Vagina (tissue), 2 donors: ENCODE measurements at places on chromosomes 16 and 17.

- no peak for DNase-seq
Observed at GRCh38 chr16:49472598-49472997, 99.0 kb downstream of the C16orf78 start.

DNA sequence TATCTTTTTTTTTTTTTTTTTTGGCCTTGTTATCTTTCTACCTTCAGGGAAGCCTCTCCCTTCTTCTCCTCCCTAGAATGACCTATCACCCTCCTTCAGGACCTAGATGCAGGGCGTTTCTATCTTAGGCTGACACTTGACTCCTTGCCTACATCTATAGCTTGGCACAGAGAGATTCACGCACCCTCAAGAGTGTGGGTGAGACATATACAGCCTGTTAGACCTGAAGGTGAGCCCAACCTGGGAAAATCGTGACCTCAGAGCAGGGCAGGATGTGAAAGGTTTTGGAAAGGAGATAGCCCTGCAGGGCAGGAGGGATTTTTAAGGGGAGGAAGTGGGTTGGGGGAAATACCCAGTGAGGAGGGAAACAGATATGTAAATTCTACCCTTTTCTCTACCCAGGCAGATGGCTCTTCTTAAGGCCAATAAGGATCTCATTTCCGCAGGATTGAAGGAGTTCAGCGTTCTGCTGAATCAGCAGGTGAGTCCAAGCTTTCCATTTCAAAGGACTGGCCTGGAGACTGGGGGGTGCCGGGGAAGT is at the start of gene AHSP:
Gene AHSP, plus strand, starts transcription at position 167 of the 541 bp plus-strand sequence. Its CDS starts 240 bp downstream, at position 407.
- no peak for DNase-seq

DNA sequence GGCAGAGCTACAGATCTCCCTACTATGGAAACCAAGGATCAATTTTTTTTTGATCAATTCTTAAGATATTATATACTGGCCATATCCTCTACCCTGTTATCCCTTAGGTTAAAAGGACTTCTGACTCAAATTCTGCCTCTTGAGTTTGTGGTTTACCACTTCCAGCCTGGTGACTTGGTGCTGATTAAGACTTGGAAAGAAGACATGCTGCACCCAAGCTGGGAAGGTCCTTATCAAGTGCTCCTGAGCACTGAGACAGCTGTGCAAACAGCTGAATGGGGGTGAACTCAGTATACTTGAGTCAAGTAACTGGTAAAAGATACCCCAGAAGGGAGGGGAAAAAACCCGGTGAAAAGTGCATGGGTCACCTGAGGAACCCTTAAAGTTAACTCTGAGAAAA is 20.5 kb upstream of the SPACA3 start:
- no peak for DNase-seq

DNA sequence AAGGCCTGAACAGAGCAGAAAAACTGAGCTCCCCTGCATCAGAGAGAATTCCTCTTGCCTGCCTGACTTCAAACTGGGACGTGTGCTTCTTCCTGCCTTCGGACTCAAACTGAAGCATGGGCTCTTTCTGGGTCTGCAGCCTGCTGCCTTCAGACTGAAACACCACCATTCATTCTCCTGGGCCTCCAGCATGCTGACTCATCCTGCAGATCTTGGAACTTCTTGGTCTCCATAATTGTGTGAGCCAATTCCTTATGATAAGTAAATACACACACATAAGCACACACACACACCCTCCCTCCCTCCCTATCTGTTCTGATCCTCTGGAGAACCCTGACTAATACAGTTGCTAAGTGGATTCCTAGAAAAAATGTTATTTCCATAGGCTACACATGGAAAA is 874.3 kb upstream of the EEF2KMT start:
- no peak for DNase-seq

- no peak for DNase-seq
Observed at GRCh38 chr17:17812211-17813054, 24.4 kb downstream of the SREBF1 start.

GRCh38 chr17:44871556-44871955 is 23.9 kb downstream of the HIGD1B start:
- DNase-seq = no peak

- DNase-seq = no peak
Observed at GRCh38 chr16:68448360-68448970, at the start of gene SMPD3. Gene SMPD3 (minus strand): TSS chr16:68448508. CDS start chr16:68372181, 76,327 bp downstream.

- DNase-seq = no peak
Observed at GRCh38 chr16:7843261-7843660, 510.6 kb downstream of the RBFOX1 start.

GRCh38 chr16:62665269-62665668 is 629.0 kb upstream of the CDH8 start:
- DNase-seq = no peak

DNA sequence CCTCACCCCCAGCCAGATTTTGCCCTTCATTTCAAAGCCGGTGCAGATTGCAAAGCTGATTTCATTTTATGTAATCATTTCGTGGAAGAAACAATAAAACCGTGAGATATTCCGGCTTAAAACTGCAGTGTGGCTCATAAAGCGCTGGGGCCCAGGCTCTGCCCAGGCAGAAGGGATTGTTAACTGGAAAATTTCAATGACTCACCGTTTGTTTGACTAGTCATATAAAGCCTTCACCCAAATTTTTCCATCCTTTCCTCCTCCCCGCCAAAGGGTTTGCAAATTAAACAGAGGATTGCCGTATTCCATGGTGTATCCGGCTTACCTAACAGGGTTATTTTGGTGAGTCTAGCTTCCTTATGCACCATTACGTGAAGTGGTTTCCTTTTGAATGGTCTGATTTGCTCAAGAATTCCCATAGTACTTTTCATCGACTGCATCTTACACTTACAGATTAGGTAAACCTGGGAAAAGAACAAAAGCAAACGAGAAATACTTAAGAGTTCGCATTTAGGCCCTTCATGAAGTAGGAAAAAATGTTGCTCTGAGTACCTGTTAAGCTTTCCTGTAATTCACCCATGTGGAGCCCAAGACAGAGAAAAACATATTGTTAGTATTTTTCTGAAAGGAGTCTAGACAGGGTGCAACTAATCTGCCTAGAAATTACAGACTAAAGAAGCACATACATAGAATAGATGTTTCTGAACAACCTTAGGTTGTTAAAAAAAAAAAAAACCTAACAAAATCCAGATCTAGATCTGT is 949 bp upstream of the GSPT1 start:
- DNase-seq = no peak

- no peak for DNase-seq
Observed at GRCh38 chr16:70725912-70726828, 40.3 kb upstream of the MTSS2 start.

DNA sequence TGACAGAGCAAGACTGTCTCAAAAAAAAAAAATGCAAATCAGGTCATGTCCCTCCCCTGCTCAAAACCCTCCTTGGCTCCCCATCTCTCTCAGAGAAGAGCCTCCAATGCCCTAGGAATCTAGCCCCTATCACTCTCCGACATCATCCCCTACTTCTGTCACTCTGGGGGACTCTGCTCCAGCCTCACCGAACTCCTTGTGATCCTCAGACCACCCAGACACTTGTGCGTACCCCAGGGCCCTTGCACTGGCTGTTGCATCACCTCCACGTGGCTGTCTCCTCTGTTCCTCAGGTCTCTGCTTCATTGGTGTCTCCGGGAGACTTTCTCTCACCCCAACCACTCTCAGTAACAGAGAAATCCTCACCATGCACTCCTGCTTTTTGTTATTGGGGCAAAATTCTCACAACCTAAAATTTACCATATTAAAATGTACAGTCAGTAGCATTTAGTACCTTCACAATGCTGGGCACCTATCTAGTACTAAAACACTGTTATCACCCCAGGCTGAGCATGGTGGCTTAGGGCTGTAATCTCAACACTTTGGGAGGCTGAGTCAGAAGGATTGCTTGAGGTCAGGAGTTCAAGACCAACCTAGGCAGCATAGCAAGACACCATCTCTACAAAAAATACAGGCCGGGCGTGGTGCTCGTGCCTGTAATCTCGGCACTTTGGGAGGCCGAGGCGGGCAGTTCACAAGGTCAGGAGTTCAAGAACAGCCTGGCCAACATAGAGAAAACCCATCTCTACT is 15.2 kb downstream of the PLA2G10 start:
- DNase-seq = no peak

DNA sequence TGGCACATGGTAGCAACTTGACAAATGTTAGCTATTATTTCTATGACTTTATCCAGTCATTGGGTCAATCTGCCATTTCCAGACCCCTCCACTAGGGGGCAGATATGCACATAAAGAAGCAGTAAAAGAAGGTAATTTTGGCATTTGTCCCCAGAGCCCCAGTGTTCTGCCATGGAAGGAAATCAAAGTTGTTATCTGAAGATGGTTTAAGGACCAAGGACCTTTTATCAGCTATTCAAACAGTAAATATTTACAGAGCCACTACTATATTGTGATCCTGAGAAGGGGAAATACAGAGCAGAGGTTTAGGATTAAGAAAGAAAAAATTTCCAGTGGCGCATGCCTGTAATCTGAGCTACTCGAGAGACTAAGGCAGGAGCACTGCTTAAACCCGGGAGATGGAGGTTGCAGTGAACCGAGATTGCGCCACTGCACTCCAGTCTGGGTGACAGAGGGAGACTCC is 20.0 kb downstream of the TRAF4 start:
- DNase-seq = no peak

DNA sequence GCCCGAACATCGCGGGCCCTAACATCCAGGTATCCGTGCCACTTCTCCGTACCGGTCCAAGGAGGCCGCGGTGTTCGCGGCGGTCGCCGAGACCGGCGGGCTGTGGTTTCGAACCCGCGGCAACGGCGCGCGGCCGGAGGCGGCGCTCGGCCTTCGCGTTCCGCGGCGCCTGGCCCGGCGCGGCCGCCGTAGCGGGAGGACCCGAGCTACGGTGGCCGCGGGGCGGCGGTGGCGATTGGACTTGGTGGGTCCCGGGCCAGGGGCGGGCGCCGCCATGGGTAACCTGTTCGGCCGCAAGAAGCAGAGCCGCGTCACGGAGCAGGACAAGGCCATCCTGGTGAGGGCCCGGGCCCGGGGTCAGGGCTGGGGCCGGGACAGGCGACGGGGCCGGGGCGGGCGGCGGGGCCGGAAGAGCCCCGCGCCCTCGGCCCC is at the start of gene CHMP6:
Gene CHMP6, plus strand, starts transcription at position 197 of the 432 bp plus-strand sequence. Its CDS starts 78 bp downstream, at position 275.
- no peak for DNase-seq

GRCh38 chr17:77106874-77107358 is 33.9 kb upstream of the SEC14L1 start:
- no peak for DNase-seq

DNA sequence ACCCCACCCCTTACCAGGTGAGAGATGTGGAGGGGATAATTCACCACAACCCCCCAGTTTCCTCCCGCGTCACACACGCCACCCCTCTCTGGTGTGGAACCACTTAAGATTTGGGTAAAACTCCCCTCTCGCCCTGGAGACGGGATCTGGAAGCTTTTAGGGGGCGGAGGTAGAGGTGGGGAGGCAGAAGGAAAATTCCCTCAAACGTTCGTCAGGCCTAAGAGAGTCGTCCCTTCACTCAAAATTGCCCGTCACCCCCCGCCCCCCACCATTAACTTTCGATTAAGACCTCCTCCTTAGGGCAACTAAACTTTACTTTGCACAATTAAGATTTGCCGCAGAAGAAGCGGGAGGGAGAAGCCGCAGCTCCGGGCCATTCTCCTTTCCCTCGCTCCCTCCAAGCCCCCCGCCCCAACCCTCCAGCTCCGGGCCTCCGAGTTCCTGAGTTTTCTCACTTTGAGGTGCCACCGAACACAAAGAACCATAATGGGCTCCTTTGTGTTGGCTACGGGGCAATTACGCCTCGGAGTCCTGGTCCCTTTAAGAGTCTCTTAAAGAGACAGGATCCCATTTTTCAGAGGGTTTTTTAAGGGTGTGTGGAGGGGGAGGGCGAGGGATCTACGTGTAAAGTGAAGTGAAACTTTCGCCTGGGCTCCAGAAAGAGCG is 985 bp upstream of the FZD2 start:
- no peak for DNase-seq

GRCh38 chr16:88941913-88942909 is 34.8 kb downstream of the CBFA2T3 start:
- no peak for DNase-seq

- DNase-seq = no peak
Observed at GRCh38 chr17:12134587-12134986, 113.9 kb downstream of the MAP2K4 start.

- DNase-seq = no peak
Observed at GRCh38 chr17:49404361-49404760, 10.3 kb downstream of the PHB1 start.

- no peak for DNase-seq
Observed at GRCh38 chr16:29007730-29008593, 23.1 kb downstream of the LAT start.

GRCh38 chr17:50207792-50208567 is 6.5 kb upstream of the COL1A1 start:
- no peak for DNase-seq

DNA sequence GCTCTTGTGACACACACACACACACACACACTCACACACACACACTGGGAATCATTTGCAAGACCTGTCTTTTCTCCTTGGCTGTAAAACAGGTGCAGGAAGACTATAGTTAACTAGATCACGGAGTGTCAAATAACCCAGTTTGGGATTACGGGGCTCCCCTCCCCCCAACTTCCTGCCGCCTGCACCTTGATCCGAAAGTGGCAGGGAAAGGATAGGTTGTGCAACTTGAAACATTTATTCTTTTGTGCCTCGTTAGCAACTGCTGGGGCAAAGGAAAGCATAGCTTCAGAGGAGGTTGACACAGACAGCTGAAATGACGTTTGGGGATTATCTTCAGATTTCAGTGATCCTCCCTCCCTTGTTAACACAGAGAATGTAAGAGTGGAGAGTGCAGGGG is 149.5 kb downstream of the NTN1 start:
- no peak for DNase-seq

- no peak for DNase-seq
Observed at GRCh38 chr17:81127526-81128177, 37.7 kb upstream of the PVALEF start.

GRCh38 chr17:79057737-79058385 is 16.8 kb upstream of the ENGASE start:
- DNase-seq = no peak

DNA sequence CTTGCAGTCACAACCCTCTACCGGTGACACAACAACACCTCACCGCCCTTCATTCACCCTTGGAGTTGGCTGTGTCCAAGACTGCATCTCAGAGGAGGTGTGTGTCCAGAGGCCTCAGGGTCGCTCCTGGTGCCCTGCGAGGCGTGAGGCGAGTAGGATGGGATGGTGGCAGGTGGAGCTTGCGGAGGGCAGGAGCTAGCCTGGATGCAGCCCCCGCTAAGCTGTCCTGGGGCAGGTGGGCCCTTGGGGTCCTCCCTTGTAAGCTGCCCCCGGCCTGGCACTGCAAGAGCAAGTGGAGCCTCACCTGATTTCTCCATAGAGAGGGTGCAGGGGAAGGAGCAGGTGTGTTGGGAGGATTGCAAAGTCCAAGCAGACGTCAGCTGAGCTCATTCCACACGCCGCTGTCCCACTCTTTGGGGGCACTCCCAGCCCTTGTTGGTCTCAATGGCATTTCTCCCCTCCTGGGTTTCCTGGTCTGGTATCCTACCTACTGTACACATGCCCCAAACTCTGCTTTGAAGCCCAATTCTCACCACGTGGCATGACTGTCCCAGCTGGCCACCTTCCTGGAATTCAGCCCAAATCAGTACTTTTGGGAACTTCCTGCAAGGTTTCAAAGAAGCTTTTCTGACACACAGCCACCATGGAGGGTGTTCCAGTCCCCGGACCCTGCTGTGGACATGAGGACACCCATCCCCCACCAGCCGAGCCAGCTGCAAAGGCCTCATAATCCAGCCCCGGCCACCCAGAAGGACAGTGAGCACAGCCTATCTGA is 18.1 kb upstream of the ICAM2 start:
- peak; percentile 87 for DNase-seq

GRCh38 chr17:50035421-50035879 is 20.5 kb upstream of the ITGA3 start:
- DNase-seq = peak; percentile 91
